AG08396 (cell line): ENCODE measurements at places on chromosomes 3 and 15.

GRCh38 chr15:40285554-40286011 lies 2.7 kb upstream of the ANKRD63 start:
- peak; percentile 53 for DNase-seq

DNA sequence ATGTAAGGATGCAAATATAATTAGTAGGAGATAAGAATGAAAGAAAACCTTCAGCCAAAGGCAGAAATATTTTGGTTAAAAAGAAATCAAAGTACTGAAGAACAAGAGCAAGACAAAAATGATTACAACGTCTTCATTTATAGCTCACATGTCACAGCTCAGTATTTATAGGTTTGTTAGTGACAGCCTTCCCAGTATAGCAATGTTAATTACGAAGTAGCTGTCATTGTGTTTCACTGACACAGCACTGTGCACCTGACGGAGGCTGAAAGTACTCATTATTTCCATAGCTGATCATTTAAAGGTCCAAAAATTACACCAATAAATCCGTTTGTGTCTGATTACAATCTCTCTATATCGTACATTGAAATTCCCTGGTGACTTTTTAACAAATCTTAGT lies 561 bp upstream of the OSTN start:
- DNase-seq, result no peak

- DNase-seq, result no peak
Observed at GRCh38 chr3:127369356-127369935, 81.6 kb upstream of the PRR20G start.

GRCh38 chr15:35247150-35247549 lies 162.1 kb upstream of the NANOGP8 start:
- no peak for DNase-seq

- no peak for DNase-seq
Observed at GRCh38 chr15:60496853-60497252, 17.9 kb upstream of the ICE2 start.
